ENCODE measurements at places on chromosomes 4 and X.

DNA sequence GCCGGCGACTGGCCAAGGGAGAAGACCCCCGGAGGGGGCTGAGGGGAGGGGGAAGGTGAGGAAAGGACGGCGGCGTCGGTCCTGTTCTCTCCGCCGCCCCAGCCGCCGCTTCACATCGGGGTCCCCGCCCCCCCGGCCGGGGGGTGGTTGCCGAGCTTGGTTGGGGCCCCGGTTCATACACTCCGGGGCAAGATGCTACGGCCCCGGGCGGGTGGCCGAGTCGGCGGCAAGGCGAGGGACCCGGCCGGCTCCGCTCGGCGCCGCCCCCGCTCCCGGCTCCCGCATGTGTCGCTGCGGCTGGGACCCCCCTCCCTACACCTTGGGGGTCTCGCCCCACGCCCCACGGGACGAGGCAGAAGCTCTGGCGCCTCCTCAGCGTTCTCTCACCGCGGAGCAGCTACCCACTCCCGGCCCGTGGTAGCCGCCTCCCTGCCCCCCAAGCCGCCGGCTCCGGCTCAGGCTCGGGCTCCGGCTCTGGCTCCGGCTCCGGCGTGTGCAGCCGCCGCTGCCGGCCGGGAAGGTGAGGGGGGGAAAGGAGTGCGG lies 461 bp downstream of the FBXW7 start:
- peak; percentile 42 for DNase-seq

GRCh38 chr4:148259841-148260240 lies 182.4 kb downstream of the NR3C2 start:
- DNase-seq: no peak

DNA sequence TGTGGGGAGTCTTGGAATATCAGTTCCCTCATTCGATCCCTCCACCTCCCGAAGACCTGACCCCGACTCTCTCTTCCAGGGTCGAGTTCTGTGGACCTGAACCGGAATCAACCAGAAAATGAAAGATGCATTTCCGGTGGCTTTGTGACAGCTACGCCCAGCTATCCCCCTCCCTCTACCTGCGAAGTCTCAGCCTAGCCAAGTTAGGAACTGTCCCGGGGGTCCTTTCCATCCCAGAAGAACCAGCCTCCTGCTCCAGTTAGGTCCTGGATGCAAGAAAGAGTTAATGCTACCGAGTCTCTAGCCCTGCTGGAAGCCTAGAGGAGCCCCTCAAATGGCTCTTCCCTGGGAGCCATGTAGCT lies 13.4 kb upstream of the ETDC start:
- DNase-seq: peak; percentile 4

GRCh38 chrX:147950352-147950751 lies 30.8 kb upstream of the FMR1NB start:
- DNase-seq: no peak

DNA sequence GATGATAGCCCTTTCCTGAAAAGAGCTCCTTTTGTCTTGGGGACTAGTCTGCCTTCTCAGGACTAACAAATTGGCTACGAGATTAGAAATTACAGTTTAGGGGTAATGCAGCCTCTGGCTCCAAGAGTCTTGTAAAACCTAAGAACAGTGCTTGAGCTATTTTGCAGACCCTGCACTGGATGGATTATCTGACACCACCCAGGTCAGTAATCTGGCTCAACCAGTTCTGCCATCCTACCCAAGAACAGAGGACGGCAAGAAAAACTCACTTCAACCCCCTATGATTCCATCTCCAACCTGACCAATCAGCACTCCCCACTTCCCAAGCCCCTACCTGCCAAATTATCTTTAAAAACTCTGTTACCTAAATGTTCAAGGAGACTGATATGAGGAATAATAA lies 225.1 kb downstream of the FAM47A start:
- no peak for DNase-seq

- peak; percentile 24 for DNase-seq
Measured at GRCh38 chrX:8815460-8816065, 14.4 kb upstream of the FAM9A start.

DNA sequence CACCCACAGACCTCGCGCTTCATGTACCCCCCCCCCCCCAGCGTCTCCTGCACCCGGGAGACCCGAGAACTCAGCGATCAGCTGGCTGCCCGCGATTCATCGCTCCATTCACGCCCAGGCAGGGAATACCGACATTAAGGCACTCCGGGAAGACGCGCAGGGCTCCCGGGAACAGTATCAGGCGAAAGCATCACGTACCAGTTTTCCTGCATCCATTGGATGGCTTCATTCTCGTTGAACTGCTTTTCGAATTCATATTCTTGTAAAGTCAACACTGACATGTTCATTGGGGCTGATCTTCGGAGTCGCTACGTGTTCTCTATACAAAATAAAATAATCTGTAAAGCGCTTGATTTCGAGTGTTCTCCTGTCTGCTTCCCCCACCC lies 373 bp downstream of the ELOVL6 start:
- DNase-seq: no peak

- DNase-seq: no peak
Measured at GRCh38 chr4:24664956-24665355, 80.6 kb upstream of the DHX15 start.

DNA sequence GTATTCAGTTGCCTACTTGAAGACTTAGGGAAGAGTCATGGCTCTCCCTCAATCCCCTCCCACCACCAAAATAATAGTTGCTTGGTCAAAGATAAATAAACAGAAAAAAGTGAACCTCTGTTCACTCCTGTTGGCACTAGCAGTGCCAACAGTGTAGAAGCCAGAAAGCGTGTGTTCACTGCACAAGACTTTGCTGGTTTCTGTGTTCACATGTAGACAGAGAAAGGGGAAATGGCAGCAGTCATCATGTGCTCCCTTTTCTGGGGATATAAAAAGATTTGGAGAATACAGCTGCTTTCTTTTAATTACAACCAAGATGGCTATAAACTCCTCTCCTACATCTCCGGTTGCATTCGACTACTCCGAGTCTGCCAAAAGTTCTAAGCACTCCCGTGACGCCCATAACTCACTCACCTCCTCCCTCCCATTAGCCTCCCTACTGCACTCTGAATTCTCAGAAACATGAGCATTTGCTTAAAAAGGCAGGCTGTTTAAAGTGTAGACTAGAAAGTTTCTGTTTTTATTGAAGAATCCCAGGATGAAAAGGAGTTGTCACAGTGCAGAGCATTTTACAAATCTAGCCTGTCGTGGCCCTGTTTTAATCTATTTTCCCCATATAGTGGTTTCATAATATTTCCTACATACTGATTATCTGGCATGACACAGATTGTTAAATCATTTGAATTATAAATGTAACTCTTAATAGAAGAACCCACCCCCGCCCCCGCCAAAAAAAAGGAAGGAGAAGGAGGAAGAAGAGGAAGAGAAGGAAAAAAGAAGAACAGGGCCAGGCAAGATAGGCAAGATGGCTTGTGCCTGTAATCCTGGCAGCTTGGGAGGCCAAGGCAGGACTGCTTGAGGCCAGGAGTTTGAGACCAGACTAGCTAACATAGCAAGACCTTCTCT lies 16.7 kb downstream of the LGI2 start:
- DNase-seq: no peak

- DNase-seq: no peak
Measured at GRCh38 chr4:181957088-181957487, 286.1 kb upstream of the TENM3 start.

DNA sequence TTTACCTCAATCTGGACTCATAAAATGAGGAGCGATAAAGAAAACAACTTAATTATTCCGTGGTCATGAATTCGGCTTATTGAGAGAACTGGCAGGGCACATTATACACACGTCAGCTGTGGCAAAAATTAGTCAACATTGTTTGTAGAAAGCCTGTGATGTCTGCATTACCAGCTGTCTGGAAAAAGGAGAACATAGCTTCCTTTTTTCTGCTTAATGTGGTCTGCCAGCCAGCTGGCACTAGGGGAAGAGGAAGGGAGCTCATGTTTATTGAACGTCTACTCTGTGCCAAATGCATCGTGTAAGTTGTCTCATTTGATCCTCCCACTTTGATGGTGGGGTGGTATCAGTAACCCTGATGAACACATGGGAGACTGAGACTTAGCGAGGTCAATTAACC lies 367.6 kb downstream of the ARHGAP24 start:
- DNase-seq: no peak

GRCh38 chr4:176781739-176782100 lies 11.0 kb downstream of the VEGFC start:
- DNase-seq: no peak

- DNase-seq: no peak
Measured at GRCh38 chr4:132982151-132982550, 166.9 kb upstream of the PCDH10 start.

GRCh38 chr4:109592367-109592766 lies 32.3 kb downstream of the MCUB start:
- DNase-seq: no peak

GRCh38 chrX:40188573-40189417 lies 91.0 kb upstream of the BCOR start:
- no peak for DNase-seq

- DNase-seq: no peak
Measured at GRCh38 chrX:130952266-130953043, 49.4 kb upstream of the ENOX2 start.

DNA sequence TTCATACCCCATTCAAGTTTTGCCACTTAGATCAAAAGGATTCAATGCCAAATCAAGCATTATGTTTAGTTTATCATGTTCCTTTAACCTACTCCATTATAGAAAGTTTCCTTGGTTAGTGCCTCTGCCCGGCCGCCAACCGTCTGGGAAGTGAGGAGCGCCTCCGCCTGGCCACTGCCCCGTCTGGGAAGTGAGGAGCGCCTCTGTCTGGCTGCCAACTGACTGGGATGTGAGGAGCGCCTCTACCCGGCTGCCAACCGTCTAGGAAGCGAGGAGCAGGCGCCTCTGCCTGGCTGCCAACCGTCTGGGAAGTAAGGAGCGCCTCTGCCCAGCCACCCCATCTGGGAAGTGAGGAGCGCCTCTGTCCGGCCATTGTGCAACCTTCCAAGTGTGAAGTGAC lies 36.3 kb upstream of the PDGFRA start:
- no peak for DNase-seq

- DNase-seq: no peak
Measured at GRCh38 chr4:128335541-128335940, 47.9 kb upstream of the PGRMC2 start.
